Progenitor cell of endocrine pancreas (in vitro differentiated cells): ENCODE measurements at places on chromosomes 11 and 22.

- DNase-seq = no peak
These were observed 53.3 kb downstream of the CERK start for GRCh38 chr22:46684706-46685105.

DNA sequence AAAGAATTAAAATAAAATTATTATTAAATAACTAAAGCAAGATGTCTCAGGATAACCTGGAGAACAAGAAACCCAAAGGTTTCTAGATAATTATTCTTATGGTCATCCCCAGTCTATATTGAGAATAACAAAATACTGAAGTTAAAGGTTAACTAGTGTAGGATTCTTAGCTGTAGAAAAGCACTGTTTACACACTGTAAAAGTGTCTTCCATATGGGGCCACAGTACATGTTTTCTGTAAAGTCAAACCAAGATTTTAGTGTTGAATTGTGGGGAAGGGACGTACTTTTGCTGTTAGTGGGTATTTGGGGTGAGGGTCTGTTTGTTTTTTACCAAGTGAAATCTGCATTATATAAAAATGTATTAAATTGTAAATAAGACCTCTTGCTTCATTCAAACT, 47.5 kb upstream of the SOX6 start:
- DNase-seq = no peak

- no peak for DNase-seq
These were observed 22.0 kb downstream of the MMP20 start for GRCh38 chr11:102603091-102603490.

DNA sequence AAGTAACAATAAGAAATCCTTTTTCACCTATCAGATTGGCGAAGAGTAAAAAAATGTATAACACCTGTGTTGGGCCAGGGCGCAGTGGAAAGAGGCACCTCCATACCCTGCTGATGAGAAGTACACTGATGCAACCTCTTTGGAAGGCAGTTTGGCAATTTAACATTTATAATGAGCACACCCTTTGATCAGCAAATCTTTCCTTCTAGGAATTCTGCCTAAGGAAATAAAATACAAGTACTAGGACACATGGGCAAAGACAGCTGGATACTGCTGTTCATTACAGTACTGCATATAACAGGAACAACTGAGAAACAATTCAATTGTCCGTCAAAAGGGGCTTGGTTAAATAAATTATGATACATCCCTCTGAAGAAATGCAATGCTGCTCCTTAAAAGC, 110.1 kb downstream of the RPL27A start:
- DNase-seq = no peak

DNA sequence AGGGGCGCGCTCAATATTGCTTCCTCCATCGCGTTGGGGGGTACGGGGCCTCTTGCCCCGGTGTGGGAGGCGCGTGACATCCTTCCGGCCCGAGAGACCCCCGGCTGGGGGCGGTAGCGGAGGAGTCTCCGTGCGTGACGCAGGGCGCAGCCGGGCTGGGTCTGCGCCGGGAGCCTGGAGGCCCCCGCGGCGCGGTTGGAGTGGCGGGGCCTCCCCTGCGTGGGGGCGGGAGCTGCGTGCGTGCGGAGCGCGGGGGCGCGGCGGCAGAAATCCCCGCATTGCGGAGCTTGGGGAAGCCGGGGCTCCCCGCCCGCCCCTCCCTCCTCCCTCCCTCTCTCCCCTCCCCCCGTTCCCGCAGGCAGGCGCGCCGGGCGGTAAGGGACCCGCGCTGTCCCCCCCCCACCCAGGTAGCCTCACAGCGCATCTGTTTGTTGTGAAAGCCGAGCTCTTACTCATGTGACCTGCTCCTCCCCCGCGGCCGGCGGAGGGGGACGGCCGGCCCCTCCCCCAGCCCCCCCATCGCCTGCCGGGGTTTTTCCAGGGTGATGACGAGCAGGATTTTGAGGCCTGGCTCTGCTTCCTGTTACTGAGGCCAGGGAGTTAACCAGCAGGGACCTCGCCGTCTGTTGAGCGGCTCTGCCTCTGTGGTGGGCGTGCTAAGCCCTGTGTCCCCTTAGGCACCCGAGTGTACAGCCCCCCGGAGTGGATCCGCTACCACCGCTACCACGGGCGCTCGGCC, 1.6 kb downstream of the PIM3 start:
- no peak for DNase-seq

DNA sequence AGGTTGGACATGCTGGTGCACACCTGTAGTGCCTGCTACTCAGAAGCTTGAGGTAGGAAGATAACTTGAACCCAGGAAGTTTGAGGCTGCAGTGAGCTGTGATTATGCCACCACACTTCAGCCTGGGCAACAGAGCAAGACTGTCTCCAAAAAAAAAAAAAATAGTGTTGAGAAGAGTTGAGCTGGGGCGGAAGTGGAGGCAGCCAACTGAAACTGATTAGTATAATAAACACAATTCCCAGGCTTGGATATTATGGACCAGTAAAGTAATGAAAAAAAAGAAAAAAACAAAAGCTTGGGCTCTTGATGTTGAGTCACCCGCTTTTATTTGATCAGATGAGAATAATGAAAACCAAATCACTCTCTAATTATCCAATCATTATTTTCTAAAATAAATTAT, 21.0 kb downstream of the LDLRAD3 start:
- DNase-seq = no peak

- no peak for DNase-seq
These were observed 2.3 kb upstream of the RTN4RL2 start for GRCh38 chr11:57458060-57458409.

GRCh38 chr22:22357024-22357883, 112.7 kb downstream of the VPREB1 start:
- DNase-seq = peak; percentile 85

DNA sequence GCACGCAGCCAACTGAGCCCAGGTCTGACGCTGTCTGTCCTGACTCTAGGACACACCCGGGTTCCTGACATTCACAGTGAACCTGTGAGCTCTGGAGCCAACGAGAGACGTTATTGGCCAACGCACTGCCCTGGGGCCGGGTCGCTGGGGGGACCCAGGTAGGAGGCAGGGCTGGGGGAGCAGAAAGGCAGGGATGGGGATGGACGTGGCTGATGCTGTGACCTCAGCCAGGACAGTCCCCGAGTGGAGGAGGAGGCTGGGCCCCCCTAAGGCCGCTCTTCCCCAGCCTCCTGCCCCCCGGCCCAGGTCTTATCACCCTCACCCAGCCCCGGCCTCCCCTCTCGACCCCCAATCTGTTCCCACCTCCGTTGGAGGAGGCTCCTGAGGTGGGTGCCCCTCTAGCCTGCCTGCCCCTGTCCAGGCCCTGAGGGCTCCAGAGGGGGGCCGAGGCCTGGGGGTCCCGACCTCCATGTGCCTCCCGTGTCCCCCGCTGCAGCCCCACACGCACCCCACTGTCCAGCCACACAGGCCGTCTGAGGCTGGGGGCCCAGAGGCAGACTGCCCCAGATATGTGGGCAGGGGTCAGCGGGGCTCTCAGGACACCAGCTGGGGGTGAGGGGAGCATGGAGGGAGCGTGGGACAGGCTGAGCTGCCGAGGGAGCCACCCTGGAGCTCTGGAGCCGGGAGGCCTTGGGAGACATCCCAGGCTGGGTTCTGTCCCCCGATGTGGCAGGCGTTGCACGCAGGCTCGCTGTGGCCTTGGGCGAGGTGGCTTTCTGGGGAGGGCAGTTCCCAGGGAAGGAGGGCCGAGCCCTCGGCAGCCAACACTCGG, 29.2 kb upstream of the MUC5AC start:
- peak; percentile 9 for DNase-seq

GRCh38 chr11:57792060-57792541, 30.5 kb downstream of the CTNND1 start:
- no peak for DNase-seq

DNA sequence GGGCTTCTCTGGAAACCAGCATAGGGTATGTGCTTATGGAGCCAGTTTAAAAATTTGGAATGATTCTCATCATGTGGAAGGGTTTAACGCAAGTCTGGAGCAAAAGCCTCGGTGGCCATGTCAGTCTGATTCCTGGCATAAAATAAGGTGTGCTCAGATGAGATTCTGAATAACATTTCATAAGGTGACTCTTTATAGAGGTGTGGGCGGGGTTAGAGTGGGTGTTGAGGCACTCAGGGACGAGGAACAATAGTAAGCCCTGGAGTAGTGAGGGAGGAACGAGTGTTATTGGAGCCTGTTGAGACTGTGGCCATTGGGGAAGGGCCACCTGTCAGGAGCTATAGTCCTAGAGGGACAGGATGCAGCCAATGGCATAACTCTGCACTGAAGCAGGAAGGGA, 13.0 kb upstream of the KIRREL3 start:
- DNase-seq = no peak

DNA sequence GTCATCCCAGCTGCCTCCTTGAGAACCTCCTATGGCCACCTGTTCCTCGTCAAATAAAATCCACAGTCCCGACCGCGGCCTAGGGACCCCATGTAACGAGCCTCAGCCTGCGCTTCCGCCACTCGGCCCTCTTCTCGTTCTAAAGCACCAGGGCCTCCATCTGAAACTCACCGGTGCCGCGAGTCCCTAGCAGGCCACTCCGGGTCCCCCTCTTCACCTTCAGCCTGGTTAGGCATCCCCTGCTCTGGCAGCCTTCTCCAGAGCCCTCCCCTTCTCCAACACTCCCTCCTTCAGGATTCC, 2.4 kb upstream of the SSTR3 start:
- DNase-seq = no peak

- no peak for DNase-seq
These were observed 2.9 kb upstream of the LMO1 start for GRCh38 chr11:8266246-8267241.

GRCh38 chr11:80379620-80380278, 938.9 kb upstream of the TENM4 start:
- no peak for DNase-seq

- no peak for DNase-seq
These were observed 169.4 kb upstream of the SYT13 start for GRCh38 chr11:45455536-45455935.

DNA sequence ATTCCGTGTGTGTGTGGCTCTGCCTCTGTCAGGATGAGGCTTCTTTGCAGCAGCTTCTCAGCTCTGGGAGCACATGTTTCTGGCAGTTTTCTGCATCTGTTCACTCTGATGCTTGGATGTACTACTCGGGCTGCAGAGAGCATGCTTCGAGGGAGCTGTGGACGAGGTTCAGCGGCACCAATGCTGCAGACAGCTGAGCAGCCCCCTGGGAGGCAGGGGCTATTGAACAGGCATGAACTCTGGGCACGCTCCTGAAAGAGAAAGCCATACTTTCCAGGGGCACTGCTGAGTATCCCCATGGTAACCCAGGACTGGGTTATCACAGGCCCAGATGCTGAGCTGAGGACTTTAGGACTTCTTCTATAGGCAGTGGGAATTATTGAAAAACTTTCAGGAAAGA, 33.8 kb downstream of the ADAMTS8 start:
- DNase-seq = no peak

DNA sequence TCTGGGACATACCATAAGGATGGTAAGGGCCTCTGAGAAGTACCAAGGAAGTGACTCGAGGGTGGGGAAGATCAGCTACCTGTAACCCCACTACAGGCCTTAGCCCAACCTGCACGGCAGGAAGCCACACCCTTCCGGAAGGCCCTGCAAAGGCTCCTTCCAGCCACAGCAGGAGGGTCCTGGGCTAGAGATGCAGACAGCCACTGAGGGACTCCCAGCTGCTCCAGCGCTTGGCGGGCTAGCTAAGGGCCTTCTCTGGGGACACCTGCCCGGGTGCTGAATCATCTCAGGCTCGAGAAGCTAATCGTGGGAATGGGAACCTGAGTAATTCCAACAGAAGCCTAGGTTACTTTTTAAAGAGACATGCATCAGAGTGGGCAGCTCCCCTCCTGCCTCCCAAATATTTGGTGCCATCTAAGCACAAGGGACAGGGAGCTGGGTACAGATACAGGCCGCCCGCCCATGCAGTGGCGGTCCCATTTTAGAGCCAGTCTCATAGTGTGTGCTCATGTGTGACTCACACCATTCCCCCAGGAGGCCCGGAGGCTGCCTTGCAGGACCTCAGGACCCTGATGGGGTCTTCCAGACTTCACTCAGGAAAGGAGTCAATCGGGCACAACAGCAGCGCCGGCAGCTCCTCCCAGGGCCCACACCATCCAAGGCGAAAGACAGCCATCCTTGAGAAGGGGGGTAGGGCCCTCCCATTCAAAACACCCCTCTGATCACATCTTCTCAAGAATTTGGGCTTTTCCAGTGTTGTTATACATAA, 8.0 kb downstream of the MYH9 start:
- DNase-seq = no peak

- no peak for DNase-seq
These were observed 174.2 kb upstream of the PDGFD start for GRCh38 chr11:104338186-104338585.
